ENCODE measurements at places on chromosomes 4 and X.

DNA sequence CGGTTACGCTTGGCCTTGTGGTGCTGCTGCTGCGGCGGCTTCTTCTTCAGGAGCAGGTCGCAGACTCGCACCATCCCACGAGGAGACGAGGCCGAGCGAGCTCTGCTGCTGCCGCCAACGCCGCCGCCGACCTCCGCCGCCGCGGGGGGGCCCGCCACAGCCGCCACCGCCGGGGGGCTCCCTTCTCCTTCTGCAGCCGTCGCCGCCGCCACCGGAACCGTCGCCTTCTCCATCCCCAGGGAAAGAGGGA, 237 bp downstream of the ANKRD17 start:
- no peak for DNase-seq

DNA sequence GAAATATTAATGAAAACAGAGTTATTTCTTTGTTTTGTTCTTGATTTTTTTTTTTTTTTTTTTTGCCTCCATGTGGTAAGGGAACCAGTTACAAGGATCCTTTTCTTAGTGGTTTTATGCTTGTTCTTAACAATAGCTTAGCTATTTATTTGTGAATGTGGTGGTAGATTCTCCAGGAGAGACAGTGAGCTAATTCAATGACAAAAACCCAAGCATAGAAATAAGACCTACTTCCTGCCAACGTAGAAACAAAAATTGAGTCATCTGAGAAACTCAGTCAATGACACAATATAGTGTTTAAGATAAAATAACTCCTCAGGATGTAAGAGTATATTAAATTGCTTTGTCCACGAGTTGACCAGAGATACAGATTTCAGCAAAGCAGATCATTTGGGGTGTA, 863.8 kb upstream of the PABPC4L start:
- DNase-seq = no peak

DNA sequence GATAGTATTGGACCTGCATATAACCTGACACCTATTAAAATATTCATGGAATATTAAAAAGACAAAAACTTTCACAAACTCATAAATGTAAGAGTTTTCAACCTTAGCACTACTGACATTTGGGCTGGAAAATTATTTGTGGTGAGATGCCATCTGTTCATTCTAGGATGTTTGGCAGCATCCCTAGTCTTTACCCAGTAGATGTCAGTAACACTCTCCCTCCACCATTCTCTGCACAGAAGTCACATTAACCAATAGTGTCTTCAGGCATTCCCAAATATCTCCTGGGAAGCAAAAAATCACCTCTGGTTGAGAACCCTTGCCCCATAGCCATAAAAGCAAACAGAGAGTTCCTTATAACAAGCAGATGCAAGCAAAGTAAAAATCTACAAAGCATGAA, 41.4 kb upstream of the NDST4 start:
- DNase-seq = no peak

- peak; percentile 5 for DNase-seq
Observed at GRCh38 chrX:139106069-139106468, 394.6 kb upstream of the FGF13 start.

GRCh38 chr4:93030670-93031069, 726.9 kb downstream of the GRID2 start:
- DNase-seq = no peak

DNA sequence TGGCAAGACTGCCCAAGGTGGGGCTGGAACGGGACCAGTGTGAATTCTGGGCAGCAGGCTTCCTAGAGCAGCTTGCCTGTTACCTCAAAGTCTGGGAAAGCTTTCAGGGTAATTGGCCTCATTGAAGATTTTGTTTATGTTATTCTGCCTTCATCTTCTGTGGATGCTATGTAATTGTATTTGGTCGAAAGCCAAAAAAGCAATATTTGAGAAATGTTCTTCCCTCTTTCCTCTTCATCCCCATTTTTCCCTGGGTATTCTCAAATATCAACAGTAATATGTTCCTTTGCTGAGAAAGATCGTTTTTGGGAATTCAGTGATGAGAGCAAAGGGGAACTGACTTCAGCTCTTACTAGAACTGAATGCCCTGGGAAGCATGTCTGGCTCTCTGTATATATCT, 12.9 kb downstream of the TMEM131L start:
- no peak for DNase-seq

GRCh38 chr4:155434904-155435303, 58.1 kb upstream of the MAP9 start:
- DNase-seq = no peak

DNA sequence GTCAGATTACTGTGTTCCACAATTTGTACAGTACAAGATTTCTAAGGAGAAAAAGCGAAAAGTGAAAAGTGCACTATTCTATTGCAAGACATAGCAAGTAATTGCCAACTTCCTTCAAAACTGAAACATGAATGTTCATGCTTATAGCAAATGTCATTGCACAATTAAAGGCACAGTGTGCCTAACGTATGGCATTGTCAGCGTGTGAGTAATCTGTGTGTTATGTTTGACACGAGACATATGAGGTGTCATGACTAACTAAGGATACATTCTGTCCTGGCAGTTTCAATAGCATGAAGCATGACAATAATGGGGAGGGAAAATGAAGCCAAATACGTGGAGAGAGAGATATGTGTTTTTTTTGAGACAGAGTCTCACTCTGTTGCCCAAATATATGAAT, 33.6 kb upstream of the TBC1D9 start:
- no peak for DNase-seq

DNA sequence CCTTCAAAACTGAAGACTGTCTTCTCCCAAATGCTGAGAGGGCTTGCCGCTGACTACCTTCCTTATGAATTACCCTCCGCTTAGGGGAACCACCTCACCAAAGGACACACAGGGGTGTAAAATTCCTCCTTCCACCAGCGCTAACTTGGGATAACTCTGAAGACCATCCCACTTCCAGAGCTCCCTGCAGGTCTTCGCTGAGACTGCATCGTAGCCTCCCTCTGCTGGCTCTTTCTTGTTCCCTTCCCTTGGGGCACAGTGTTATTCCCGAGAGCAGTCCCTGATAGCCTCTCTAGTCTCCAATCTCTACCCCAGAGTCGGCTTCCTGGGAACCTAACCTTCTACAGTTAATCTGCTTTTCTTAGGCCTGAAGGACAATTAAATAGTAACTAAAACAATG, 725.5 kb upstream of the ATOH1 start:
- DNase-seq = no peak

DNA sequence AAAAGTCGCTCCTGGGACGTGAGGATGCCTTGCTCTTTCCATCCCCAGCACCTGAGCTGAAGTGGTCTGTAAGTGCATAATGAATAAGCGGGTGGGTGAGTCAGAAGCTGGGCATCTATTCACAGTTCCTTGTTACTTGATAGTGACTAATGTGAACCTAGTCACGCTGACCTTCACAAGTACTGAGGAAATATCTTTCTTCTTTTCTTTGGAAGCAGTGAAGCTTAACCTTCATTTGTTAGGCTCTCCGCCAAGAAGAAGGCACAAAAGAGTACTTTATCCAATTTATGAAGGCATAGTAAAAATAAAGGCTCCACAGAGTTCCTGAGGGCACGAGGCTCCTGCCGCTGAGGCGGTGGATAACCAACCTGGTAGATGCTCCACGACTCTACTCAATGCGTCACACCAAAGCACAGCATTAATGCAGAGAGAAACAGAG, 475.7 kb upstream of the SLIT2 start:
- DNase-seq = no peak

DNA sequence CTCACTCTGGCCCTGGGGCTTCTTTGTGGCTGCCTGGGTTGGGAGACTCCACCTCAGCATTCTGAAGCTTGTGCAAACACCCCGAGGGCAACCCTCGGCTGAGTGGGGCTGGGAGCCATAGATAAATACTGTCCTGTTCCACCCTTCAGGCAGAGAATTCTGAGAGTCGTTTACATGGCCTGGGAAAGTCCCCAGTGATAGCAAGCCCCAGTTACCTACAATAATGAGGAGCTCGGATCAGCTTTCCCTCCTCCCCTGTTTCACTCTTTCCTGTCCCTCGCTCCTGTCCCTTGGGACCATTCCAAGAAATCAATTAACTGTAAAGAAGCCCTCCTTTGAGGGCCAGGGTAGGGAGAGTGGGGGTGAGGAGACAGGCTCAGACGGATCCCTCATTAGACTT, 31.6 kb upstream of the DDX3X start:
- no peak for DNase-seq
